ENCODE measurements at places on chromosomes 4 and X. TPM values are rescaled to one million over a fixed set of nuclear protein-coding genes. Genes with fewer than 3 reads are reported as not detected.

NAP1L5 gene
- total RNA-seq = 4.6 TPM

TIGD4 gene
- total RNA-seq = 0.36 TPM

GPAT3 gene
- total RNA-seq = 0.93 TPM

GPR34 gene
- total RNA-seq = 1.5 TPM

CFP gene
- 0.71 TPM for total RNA-seq

GAB3 gene
- total RNA-seq = 28.3 TPM

POU3F4 gene
- not detected for total RNA-seq

FRMPD4 gene
- total RNA-seq = not detected

DNA sequence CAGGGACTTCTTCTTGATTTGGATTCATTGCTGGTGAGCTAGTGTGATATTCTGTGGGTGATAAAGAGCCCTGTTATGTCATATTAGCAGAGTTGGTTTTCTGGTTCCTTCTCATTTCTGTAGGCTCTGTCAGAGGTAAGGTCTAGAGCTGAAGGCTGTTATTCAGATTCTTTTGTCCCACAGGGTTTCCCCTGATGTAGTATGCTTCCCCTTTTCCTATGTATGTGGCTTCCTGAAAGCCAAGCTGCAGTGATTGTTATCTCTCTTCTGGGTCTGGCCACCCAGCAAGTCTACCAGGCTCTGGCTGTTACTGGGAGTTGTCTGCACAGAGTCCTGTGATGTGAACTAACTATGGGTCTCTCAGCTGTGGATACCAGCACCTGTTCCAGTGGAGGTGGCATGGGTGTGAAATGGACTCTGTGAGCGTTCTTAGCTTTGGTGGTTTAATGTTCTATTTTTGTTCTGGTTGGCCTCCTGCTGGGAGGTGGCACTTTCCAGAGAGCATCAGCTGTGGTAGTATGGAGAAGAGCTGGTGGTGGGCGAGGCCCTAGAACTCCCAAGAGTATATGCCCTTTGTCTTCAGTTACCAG lies 373.7 kb downstream of the AR start:
- no peak for DNase-seq
- no peak overlapping the region for H3K27ac ChIP-seq
- H3K4me1 ChIP-seq = no peaks in the 10 kb centered on the region
- no peaks in the 10 kb centered on the region for H3K27me3 ChIP-seq
- no peak overlapping the region for H3K4me3 ChIP-seq

GRCh38 chr4:150938417-150938816 lies 76.7 kb downstream of the LRBA start:
- H3K27ac ChIP-seq = no peak overlapping the region
- H3K27me3 ChIP-seq = no peaks in the 10 kb centered on the region
- H3K4me1 ChIP-seq = peaks cover 19% of the 10 kb centered on the region
- no peaks in the 10 kb centered on the region for H3K36me3 ChIP-seq
- DNase-seq = no peak

- no peak overlapping the region for H3K27ac ChIP-seq
- no peaks in the 10 kb centered on the region for H3K4me1 ChIP-seq
- no peak overlapping the region for H3K4me3 ChIP-seq
Measured at GRCh38 chrX:147978931-147979330, 2.2 kb upstream of the FMR1NB start.

DNA sequence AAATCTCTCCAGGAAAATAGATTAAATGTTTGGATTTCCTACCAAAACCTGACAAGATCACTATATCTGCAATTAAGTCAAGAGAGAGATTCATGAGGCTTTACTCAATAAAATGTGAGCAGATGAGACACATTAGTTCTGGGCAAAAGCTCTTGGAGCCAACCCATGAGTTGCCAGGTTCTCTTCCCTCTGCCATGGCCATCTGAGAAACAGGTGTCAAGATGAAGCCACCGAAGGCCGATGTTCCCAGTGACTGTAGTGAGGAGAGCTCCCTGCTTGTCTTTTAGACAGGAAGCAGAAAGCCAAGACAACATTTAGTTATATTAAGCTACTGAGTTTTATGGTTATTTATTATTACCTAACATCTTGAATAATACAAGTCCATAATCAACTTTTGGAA lies 1068.7 kb downstream of the STPG2 start:
- no peak overlapping the region for H3K4me3 ChIP-seq
- no peak overlapping the region for H3K27ac ChIP-seq
- H3K36me3 ChIP-seq = no peaks in the 10 kb centered on the region
- no peak for DNase-seq
- H3K27me3 ChIP-seq = no peaks in the 10 kb centered on the region

DNA sequence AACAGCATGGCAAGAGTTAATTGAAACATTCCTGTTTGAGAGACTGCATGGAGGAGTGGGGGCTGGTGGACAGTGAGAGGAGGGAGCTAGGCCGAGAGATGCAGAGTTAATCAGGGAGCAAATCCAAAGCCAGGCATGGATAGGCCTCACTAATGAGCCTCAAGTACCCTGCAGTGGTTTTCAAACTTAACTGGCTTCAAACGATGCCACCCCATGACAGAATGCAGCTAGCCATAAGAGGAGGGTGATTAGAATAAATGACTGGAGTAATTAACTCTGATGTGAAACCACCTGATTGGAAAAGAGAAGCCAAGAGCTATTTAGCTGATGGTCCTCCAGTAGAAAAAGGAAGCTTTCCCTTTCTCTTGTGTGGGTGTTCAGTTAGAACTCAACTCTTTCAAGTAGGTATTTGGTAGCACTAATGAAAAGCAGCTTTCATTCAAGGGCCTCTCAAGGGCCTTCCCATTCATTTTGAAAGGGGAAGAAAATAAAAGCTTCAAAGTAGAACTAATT lies 215.4 kb upstream of the MAB21L2 start:
- DNase-seq = no peak
- H3K27me3 ChIP-seq = no peaks in the 10 kb centered on the region
- H3K36me3 ChIP-seq = no peaks in the 10 kb centered on the region
- no peak overlapping the region for H3K27ac ChIP-seq
- H3K4me3 ChIP-seq = no peak overlapping the region
- H3K4me1 ChIP-seq = peaks cover 7% of the 10 kb centered on the region

- no peak overlapping the region for H3K4me3 ChIP-seq
- H3K27ac ChIP-seq = no peak overlapping the region
- no peak for DNase-seq
- no peaks in the 10 kb centered on the region for H3K27me3 ChIP-seq
- H3K4me1 ChIP-seq = no peaks in the 10 kb centered on the region
- no peaks in the 10 kb centered on the region for H3K36me3 ChIP-seq
Measured at GRCh38 chr4:119678761-119679160, 50.2 kb upstream of the PDE5A start.

DNA sequence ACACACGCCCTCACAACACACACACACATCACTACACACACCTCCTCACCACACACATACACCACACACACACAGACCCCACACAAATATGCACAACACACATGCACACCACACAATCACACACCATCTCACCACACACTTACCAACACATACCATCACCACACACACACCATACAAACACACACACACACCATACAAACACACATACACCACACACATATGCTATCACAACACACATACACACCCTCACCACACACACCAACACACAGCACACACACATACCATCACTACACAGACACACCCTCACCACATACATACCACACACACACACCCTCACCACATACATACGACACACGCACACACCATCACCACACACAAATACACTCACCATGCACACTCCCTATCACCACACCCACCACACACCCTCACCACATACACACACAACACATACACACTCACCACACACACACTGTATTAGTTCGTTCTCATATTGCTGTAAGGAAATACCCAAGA lies 107.0 kb downstream of the DCTD start:
- H3K4me3 ChIP-seq = no peak overlapping the region
- no peak overlapping the region for H3K27ac ChIP-seq
- no peak for DNase-seq

DNA sequence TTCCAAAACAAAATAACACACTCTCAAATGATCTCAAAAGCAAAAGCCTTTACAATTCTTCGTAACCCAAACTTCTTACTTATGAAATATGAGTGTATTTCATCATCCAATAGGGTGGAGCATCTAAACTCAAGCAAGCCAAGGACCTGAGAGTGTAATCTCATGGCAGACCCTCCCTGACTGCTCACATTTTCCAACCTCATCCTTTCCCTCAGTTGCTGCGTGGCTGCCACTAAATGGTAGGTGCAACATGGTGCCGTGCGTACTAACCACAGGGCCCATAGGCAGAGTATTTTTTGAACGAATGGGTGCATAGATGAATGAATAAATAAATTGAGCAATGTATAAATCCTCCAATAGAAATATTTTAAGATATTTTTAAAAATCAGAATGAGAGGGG lies 45.4 kb downstream of the TTC29 start:
- no peak overlapping the region for H3K27ac ChIP-seq
- no peaks in the 10 kb centered on the region for H3K4me1 ChIP-seq
- H3K36me3 ChIP-seq = no peaks in the 10 kb centered on the region
- peaks cover 15% of the 10 kb centered on the region for H3K27me3 ChIP-seq
- no peak for DNase-seq

DNA sequence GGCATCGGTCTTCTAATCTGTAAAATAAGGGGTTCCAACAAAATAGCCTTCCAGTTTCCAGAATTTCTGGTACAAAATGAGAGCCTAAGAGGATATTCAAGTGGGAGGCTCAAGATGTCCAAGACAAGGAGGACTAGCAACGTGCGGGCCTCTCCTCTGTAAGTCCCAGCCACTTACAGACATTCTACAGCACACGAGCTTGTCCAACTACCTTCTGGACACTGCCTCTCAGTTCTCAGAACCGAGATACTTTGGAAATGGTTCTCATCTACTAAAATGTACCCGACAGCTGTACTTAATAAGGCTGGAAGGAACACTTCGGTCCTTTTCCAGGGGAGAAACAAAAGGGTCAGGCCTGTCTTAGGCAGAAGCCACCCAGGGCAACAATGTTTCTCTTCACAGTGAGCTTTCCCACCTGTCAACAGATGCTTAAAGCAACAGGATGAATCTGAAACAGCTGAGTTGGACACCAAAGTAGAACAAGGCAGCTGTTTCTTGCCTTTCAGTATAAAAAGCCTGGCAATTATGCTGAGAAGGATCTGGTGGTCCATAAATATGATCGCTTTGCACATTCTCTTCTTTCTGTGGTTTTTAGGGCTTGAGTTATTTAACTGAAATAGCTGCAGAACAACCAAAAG lies 127.0 kb downstream of the HS6ST2 start:
- no peak overlapping the region for H3K4me3 ChIP-seq
- H3K36me3 ChIP-seq = no peaks in the 10 kb centered on the region
- DNase-seq = no peak

DNA sequence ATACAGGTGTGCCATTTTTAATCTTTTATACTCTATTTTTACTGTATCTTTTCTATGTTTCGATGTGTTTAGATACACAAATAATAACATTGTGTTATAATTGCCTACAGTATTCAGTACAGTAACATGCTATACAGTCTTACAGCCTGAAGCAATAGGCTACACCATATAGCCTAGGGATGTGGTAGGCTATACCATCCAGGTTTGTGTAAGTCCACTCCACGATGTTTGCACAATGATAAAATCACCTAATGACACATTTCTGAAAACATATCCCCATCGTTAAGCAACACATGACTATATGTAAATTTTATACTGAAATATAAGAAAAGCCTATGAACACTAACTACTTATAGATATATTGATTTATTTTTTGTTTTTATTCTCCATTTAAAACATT lies 48.9 kb upstream of the EXOC1L start:
- no peak for DNase-seq
- no peaks in the 10 kb centered on the region for H3K36me3 ChIP-seq
- H3K27me3 ChIP-seq = peaks cover 16% of the 10 kb centered on the region
- H3K4me3 ChIP-seq = no peak overlapping the region

- H3K27ac ChIP-seq = no peak overlapping the region
- H3K36me3 ChIP-seq = no peaks in the 10 kb centered on the region
- H3K27me3 ChIP-seq = no peaks in the 10 kb centered on the region
- DNase-seq = no peak
Measured at GRCh38 chrX:23838953-23839352, 56.0 kb downstream of the SAT1 start.

- DNase-seq = no peak
- H3K4me1 ChIP-seq = peaks cover 3% of the 10 kb centered on the region
- no peak overlapping the region for H3K27ac ChIP-seq
- H3K36me3 ChIP-seq = no peaks in the 10 kb centered on the region
- peaks cover 9% of the 10 kb centered on the region for H3K27me3 ChIP-seq
Measured at GRCh38 chrX:70128071-70128470, 5.2 kb upstream of the IGBP1 start.

DNA sequence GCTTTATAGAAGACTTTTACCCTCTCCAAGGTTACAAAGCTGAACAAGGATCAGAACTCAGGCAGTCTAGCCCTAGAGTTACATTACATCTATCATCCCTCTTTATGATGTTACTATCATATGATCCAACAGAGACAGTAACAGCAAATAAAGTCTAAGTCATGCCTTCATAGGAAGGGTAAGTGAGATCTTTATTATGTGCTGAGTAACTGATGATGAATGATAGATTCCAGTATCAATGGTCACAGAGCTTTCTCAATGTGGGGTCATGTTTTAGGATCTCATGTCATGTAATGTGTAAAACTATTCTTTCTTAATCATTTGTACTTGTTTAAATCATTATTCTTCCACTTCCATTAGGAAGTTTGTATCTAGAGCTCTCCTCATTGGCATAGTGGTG lies 22.8 kb downstream of the ELOVL6 start:
- DNase-seq = no peak
- H3K4me3 ChIP-seq = no peak overlapping the region
- no peaks in the 10 kb centered on the region for H3K4me1 ChIP-seq

DNA sequence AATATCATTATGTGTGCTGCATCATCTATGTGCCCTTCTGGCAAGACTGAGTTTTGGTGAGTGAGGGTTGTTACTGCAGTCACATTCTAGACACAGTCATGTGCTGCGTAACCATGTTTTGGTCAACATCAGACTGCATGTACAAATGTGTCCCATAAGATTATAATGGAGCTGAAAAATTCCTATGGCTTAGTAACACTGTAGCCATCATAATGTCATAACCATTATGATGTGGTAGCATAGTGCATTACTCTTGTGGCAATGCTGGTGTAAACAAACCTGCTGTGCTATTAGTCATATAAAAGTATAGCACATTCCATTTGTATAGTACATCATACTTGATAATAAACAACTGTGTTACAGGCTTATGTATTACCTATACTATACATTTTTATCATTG lies 198.1 kb upstream of the NUDT6 start:
- no peak overlapping the region for H3K27ac ChIP-seq
- H3K36me3 ChIP-seq = no peaks in the 10 kb centered on the region
- no peaks in the 10 kb centered on the region for H3K27me3 ChIP-seq
- H3K4me1 ChIP-seq = no peaks in the 10 kb centered on the region

GRCh38 chrX:154046031-154046781 lies 26.5 kb upstream of the IRAK1 start:
- H3K36me3 ChIP-seq = peaks cover 5% of the 10 kb centered on the region
- H3K4me1 ChIP-seq = peaks cover 43% of the 10 kb centered on the region
- H3K27ac ChIP-seq = no peak overlapping the region
- H3K27me3 ChIP-seq = no peaks in the 10 kb centered on the region
- DNase-seq = no peak

- H3K4me3 ChIP-seq = no peak overlapping the region
- peaks cover 9% of the 10 kb centered on the region for H3K4me1 ChIP-seq
- DNase-seq = no peak
- H3K36me3 ChIP-seq = peaks cover 8% of the 10 kb centered on the region
Measured at GRCh38 chrX:110146521-110146920, 143.6 kb downstream of the TMEM164 start.

GRCh38 chrX:147850875-147851274 lies 60.8 kb upstream of the FMR1 start:
- peaks cover 7% of the 10 kb centered on the region for H3K27me3 ChIP-seq
